ENCODE measurements at places on chromosomes 6 and 20.

DNA sequence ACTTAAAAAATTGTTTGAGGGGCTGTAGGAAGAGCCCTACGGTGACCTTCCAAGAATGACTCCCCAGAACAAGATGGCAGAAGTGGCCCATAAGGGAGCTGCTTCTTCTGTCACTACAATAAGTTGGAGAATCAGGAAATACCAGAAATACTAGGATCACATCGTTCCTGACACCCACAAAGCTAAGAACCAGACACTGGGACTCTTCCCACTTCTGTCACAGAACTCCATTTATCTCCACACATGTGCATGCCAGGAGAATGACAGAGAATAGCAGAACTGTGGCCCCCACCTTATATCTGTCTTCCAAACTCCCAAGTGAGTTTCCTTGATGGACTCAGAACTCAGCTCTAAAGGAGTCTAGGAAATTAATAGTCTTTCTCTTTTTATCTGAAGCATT lies 54.6 kb upstream of the UBR2 start:
- DNase-seq: no peak

GRCh38 chr6:105753207-105753606 lies 332.9 kb upstream of the PRDM1 start:
- no peak for DNase-seq

- no peak for DNase-seq
Measured at GRCh38 chr6:11744753-11745152, 33.9 kb downstream of the ADTRP start.

GRCh38 chr20:13819885-13820645 lies 35.2 kb downstream of the NDUFAF5 start:
- DNase-seq: no peak

GRCh38 chr6:82362144-82362543 lies 1.5 kb upstream of the TPBG start:
- no peak for DNase-seq

- DNase-seq: no peak
Measured at GRCh38 chr6:166567107-166567506, 19.4 kb downstream of the RAMACL start.

DNA sequence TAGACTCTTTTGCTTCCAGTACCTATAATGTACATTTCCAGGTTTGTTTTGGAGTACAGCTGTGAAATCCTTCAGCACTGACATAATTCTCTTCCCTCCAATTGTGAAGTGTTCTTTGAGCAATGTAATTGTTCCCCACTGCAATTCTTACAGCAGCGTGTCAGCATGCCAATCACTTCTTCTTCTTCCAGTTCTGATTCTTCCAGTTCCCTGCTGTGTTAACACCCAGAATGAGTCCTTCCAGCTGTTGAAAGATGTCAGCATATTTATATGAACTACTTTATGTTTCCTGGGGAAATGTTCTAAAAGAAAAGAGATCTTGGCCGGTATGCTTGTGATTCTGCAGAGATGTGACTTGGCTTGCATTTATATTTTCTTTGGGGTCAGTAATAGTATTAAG lies 213.9 kb downstream of the UNC5CL start:
- no peak for DNase-seq

- DNase-seq: no peak
Measured at GRCh38 chr20:58547623-58548475, 32.6 kb upstream of the APCDD1L start.

DNA sequence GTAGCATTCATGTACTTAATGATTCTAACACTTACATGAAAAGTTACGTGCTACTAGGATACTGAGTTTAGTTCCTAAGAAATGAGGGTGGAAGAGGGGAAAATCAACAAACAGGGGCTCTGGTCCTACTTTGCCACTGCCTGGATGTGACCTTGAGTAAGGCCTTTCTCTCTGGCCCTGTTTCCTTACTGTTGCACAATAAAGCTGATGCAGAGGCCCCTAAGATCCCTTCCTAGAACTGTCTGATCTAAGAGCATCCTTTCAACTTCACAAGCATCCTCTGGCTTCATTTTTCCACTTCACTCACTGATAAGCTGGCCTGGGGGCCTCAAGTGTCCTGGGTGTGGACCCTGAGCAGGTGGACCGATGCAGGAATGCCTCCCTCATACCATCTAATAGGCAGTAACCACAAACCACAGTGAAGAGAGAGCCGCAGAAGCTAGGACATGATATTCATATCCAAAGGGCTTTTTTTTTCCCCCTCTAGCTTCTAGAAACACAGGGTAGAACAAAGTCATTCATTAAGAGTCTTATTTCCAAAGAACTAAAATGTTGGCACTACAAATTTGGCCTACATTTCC lies 21.6 kb downstream of the FKBP1A start:
- DNase-seq: no peak
